ENCODE measurements at places on chromosomes 13 and 19.

DNA sequence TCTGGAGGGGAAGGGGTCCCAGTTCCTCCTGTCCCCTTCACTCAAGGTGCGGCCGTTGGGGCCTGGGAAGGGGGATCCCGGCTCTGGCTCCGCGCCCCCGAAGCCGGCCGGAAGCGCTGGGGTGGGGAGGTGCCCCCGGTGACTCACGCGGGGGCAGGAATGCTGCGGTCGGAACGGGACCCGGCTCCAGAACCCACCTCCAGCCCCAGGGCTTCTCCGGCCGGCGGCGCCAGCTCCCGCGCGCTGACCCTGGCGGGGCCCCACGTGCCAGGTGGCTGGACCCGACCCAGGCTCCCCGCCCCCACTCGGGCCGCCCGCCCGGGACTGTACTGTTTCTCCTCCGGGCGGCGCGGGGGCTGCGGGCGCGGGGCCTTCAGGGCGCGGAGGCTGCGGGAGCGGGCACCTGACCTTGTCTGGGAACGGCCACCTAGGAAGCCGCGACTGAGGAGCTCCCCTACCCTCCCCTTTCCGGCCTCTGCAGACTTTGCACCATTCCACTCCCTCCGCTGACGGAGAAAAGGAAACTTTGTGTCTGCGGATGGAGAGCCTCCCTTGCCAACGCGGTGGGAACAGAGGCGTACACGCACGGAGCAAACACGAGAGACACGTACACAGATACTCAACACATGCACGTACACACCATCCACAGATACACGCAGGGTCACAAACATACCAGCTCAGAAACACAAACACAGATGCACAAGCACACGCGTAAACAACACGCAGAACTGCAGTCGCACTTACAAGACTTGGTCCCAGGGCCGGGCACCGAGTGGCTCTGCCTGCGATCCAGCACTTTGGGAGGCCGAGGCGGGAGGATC lies 7.2 kb downstream of the AXL start:
- peaks cover 1% of the 10 kb centered on the region for H3K36me3 ChIP-seq
- DNase-seq = no peak
- no peaks in the 10 kb centered on the region for H3K27me3 ChIP-seq
- peak overlapping the region; percentile 18 for H3K4me3 ChIP-seq

DNA sequence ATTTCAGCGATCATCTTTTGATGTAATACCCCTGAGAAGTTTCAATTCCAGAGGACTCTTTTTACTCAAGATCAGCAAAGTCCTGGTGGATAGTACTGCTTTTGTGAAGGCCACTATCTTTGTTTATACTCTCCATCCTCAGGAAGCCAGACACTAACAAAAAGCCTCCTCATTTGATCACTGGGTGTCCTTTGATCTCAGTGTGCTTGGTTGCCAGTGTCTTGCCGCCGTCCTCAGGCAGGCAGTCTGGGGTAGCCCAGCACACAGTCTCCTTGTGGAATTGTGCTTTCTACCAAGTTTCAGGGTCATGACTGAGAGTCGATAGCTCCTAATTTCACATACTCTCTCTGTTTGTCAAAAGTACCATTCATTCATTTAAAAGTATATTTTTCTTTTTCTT lies 762.2 kb downstream of the EFNB2 start:
- no peak overlapping the region for H3K27ac ChIP-seq
- H3K36me3 ChIP-seq = no peaks in the 10 kb centered on the region
- no peaks in the 10 kb centered on the region for H3K27me3 ChIP-seq
- DNase-seq = no peak
- H3K4me1 ChIP-seq = peaks cover 18% of the 10 kb centered on the region

DNA sequence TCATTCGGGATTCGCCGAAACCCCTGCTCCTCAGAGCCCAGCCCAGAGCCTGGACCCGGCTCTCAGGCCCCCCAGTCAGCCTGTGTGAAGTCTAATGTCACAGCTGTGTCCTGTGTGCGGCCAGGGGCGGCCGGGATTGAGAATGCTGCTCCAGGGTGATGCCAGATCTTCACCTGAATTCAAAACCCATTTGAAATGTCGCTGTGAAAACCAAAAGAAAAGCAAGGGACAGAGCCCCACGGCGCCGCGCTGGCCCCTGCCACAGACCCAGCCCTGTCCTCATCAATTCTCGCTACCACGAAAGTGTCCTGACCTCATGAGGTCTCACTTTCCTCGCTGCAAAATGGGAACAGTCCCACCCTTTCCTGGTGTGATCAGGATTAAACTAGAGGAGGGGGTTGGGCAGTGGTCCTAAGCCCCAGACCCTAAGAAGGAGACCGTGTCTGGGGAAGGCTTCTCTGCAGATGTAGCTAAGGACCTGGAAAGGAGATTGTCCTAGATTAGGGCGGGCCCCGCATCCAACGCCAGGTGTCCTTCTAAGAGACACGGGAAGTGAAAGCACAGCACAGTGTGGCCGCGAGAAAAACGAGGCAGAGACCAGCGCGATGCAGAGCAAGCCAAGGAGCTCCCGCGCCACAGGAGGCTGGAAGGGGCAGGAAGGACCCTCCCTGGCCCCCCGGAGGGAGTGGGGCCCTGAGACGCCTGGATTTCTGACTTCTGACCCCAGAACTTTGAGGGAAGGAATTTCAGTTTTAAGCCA lies 34.0 kb upstream of the SPACA7 start:
- H3K4me3 ChIP-seq = no peak overlapping the region
- H3K36me3 ChIP-seq = no peaks in the 10 kb centered on the region
- H3K27me3 ChIP-seq = no peaks in the 10 kb centered on the region
- DNase-seq = no peak
- H3K27ac ChIP-seq = no peak overlapping the region
- H3K4me1 ChIP-seq = no peaks in the 10 kb centered on the region

DNA sequence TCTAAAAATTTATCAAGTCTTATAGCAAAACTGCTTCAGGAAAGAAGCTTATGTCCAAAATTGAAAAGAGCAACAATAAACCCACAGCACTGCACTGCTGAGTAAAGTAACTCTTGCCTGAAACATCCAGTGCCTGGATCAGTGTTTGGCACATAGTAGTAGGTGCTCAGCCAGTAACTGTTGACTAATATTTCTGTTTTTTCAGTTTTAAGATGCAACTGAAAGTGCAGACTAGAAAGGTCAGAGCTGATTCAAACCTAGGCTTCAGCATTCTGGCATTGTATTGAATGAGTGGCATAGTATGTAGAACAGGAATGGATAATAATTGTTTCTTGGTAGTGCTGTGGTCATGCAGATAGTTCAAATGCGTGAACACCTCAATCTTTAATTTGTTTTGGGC lies 67.6 kb downstream of the UBL3 start:
- no peaks in the 10 kb centered on the region for H3K4me1 ChIP-seq
- no peaks in the 10 kb centered on the region for H3K27me3 ChIP-seq
- no peak for DNase-seq
- no peaks in the 10 kb centered on the region for H3K36me3 ChIP-seq
- H3K27ac ChIP-seq = no peak overlapping the region
- no peak overlapping the region for H3K4me3 ChIP-seq

GRCh38 chr19:51668216-51668615 lies 21.6 kb upstream of the SIGLEC14 start:
- H3K27me3 ChIP-seq = no peaks in the 10 kb centered on the region
- H3K27ac ChIP-seq = no peak overlapping the region
- no peaks in the 10 kb centered on the region for H3K36me3 ChIP-seq
- no peak for DNase-seq
- no peak overlapping the region for H3K4me3 ChIP-seq
- H3K4me1 ChIP-seq = no peaks in the 10 kb centered on the region

DNA sequence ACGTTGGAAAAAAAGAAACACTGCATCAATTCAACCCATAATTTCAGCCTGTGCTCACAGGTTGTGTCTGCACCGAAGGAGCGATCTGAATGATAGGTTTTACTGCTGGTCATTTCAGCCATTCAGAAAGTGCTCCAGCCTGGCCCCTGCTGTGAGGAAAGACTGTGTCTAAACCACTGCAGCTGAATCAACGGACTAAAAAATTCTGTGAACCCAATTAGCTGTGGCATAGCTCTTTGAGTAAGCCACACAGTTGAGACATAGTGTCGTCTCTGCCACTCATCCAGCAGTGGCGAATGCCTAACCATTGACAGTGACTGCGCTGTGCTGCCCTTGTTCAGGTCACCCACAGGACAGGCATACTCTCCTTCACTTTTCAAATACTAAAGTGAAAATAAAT lies 179.8 kb downstream of the COG6 start:
- peaks cover 42% of the 10 kb centered on the region for H3K4me1 ChIP-seq
- H3K4me3 ChIP-seq = no peak overlapping the region
- no peak for DNase-seq

DNA sequence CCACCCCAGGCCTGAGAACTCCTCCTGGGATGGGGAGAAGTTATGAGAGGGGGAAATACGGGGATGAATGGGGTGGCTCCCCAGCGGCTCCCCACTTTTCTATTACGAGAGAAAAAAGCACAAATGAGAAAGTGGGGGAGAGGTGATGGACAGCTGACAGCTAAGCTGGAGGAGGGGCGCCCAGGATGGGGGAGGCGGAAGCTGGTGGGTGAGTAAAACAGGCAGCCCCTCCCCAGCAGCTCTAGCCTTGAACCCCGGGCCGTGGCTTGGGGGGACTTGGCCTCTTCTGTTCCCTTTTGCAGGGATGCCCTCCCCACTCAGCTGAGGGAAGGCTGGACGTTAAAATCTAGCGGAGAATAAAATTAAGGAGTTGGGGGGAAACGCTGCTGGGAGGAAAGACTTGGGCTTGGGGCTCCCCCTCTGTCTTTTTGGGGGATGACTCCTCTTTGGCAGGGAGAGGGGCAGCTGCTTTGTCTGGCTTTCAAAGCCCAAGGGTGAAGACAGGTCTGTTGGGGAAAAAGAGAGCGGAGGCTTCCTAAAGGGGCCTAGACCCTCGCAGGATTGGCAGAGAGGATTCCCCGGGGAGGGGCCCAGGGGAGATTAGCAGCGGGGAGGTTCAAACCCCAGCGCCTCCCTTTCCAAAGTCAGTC lies 1.4 kb upstream of the SAMD1 start:
- H3K4me1 ChIP-seq = no peaks in the 10 kb centered on the region
- no peaks in the 10 kb centered on the region for H3K27me3 ChIP-seq
- DNase-seq = no peak
- no peak overlapping the region for H3K27ac ChIP-seq

GRCh38 chr13:86737334-86737932 lies 933.7 kb upstream of the SLITRK5 start:
- no peak for DNase-seq
- H3K27ac ChIP-seq = no peak overlapping the region
- H3K36me3 ChIP-seq = no peaks in the 10 kb centered on the region
- H3K27me3 ChIP-seq = no peaks in the 10 kb centered on the region

- no peak within 1 kb of the TSS for H3K4me3 ChIP-seq
- no peak for DNase-seq
- H3K27ac ChIP-seq = no peak within 1 kb of the TSS
- peaks cover 13% of the 10 kb centered on the region for H3K4me1 ChIP-seq
- peaks cover 38% of the 10 kb centered on the region for H3K27me3 ChIP-seq
Measured at GRCh38 chr19:7874076-7874896, at the start of gene PRR36. Gene PRR36, minus strand, starts transcription at chr19:7874390. Its CDS starts 701 bp downstream, at chr19:7873689.

GRCh38 chr19:14368011-14368513 lies 13.2 kb upstream of the ADGRE5 start:
- H3K4me1 ChIP-seq = peaks cover 3% of the 10 kb centered on the region
- no peak overlapping the region for H3K4me3 ChIP-seq
- H3K27me3 ChIP-seq = no peaks in the 10 kb centered on the region

GRCh38 chr19:45729800-45730290 lies 851 bp downstream of the FBXO46 start:
- DNase-seq = no peak
- peak overlapping the region; percentile 97 for H3K4me3 ChIP-seq
- no peaks in the 10 kb centered on the region for H3K36me3 ChIP-seq
- peak overlapping the region; percentile 82 for H3K27ac ChIP-seq
- peaks cover 15% of the 10 kb centered on the region for H3K4me1 ChIP-seq

DNA sequence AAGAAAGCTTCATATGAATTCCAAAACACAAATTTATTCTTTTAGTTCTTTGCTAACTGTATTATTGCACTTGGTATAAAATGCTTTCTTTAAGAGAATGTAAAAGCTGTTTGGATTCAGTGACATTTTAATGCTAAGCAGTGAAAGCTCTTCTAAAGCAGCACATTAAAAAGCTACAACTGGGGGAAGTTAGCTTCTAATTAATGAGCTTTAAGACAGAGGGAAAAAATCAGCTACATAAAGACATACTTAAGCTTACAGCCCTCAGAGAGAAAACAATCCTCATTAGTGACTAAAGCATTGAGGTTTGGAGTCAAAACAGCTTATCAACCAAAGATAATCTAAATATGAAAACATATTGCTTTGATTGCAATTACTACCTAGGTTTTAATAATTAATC lies 1222.2 kb upstream of the SPRY2 start:
- DNase-seq = no peak
- H3K27me3 ChIP-seq = no peaks in the 10 kb centered on the region
- no peaks in the 10 kb centered on the region for H3K4me1 ChIP-seq
- H3K27ac ChIP-seq = no peak overlapping the region
- no peak overlapping the region for H3K4me3 ChIP-seq

DNA sequence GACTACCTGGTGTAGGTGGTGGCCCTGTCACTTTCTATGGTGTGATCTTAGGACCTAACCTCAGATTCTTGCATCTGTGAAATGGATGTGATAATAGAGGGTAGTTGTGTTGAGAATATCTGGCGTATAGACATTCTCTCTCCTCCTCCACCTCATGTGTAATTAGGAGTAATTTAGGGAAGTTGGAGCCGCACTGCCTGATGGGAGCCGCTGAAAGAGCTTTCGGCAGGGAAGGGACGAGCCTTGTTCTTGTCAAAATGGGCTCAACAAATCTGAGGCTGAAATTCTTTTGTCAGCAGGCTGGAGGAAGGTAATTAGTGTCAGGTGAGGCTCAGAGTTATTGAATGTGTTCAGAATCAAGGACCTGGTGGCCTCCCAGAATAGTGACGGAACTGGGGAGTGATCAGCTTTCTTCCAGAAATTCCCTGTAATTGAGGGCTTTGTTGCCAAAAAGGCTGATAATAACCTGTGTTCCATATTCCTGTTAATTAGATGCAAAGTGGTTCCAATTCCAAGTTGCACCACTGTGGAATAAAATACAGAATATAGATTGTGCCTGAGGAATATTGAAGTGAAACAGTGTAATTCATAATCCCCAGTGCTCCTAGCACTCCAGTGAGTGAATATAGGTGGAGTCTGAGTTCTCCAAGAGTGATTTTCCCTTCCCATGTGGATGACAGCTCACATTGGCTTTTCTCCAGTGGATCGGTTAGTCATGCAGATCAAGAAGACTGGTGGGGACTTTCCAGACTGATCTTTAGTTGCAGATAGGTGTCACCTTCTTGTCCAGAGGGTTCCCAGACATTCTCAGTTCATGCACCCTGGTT lies 47.5 kb downstream of the SPATA13 start:
- peaks cover 8% of the 10 kb centered on the region for H3K4me1 ChIP-seq
- no peak overlapping the region for H3K27ac ChIP-seq
- DNase-seq = peak; percentile 13
- no peak overlapping the region for H3K4me3 ChIP-seq
